ENCODE measurements at places on chromosomes 4 and X. TPM values are rescaled to one million over a fixed set of nuclear protein-coding genes. Genes with fewer than 3 reads are reported as not detected.

- H3K27ac ChIP-seq: no peak overlapping the region
- no peak overlapping the region for H3K4me3 ChIP-seq
- H3K4me1 ChIP-seq: no peaks in the 10 kb centered on the region
- H3K27me3 ChIP-seq: no peaks in the 10 kb centered on the region
These were observed 214.6 kb downstream of the ENOX2 start for GRCh38 chrX:130688360-130688759.

- no peak for DNase-seq
- no peak overlapping the region for H3K27ac ChIP-seq
- no peak overlapping the region for H3K4me3 ChIP-seq
- no peaks in the 10 kb centered on the region for H3K36me3 ChIP-seq
- peaks cover 2% of the 10 kb centered on the region for H3K27me3 ChIP-seq
These were observed 95.4 kb downstream of the SLC2A9 start for GRCh38 chr4:9925750-9926439.

- H3K4me3 ChIP-seq: no peak overlapping the region
- peaks cover 2% of the 10 kb centered on the region for H3K36me3 ChIP-seq
- no peak overlapping the region for H3K27ac ChIP-seq
- no peak for DNase-seq
- H3K27me3 ChIP-seq: peaks cover 2% of the 10 kb centered on the region
- H3K4me1 ChIP-seq: peaks cover 2% of the 10 kb centered on the region
These were observed 9.6 kb upstream of the ABLIM2 start for GRCh38 chr4:8168232-8168631.

GRCh38 chrX:14029039-14029424, 660 bp downstream of the GEMIN8 start:
- peaks cover 47% of the 10 kb centered on the region for H3K4me1 ChIP-seq
- DNase-seq: no peak
- peaks cover 3% of the 10 kb centered on the region for H3K27me3 ChIP-seq
- H3K27ac ChIP-seq: peak overlapping the region; percentile 98
- peak overlapping the region; percentile 99 for H3K4me3 ChIP-seq

DNA sequence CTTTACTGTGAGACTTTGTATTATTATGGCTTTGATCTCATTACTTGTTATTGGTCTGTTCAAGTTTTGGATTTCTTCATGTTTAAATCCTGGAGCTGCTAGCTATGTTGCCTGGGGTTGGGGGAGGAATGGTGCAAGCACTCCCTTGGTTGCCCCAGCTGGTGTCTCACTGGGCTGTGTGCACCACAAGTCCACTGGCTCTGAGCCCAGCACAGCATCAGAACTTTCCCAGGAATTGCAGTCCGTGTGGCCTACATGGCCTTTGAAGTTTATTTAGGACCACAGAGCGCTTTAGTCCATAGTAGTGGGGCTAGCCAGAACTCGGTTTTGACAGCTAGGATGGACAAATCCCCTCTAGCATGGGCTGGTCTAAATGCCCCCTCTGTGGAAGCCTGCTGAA, 278.8 kb upstream of the RPS6KA3 start:
- no peaks in the 10 kb centered on the region for H3K27me3 ChIP-seq
- no peak overlapping the region for H3K4me3 ChIP-seq
- H3K27ac ChIP-seq: no peak overlapping the region
- H3K36me3 ChIP-seq: no peaks in the 10 kb centered on the region

DNA sequence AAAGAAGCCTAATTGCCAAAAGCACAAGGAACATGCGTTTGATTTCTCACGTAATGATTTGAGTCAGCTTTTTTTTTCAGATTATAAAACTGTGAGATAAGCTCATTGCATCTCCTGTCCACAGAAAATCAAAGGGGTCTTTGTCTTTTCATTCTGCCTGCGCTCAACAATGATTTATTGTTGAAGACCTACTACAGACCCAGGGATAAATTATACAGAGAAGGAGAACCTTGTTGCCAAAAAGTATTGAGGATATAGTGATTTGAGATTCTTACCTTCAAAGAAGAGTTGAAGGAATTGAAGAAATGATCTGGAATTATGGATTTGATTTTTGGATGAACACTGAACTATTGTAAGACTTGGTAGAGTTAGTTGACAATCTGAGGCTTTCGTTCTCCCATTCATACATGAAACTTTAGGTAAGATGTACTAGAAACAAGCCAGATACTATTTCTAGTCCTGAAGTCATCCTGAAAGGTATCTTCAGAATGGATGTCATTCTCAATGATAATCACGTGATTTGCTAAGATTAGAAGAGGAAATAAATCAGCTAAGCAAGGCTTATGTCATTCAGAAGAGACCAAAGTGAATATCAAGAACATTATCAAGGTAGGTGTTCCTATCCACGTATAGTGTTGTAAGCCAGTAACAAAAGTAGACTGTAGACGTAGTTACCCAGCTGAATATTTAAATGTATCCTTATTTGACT, 71.1 kb upstream of the SCOC start:
- no peaks in the 10 kb centered on the region for H3K36me3 ChIP-seq
- H3K4me1 ChIP-seq: no peaks in the 10 kb centered on the region
- no peak overlapping the region for H3K4me3 ChIP-seq
- no peak for DNase-seq

- H3K36me3 ChIP-seq: no peaks in the 10 kb centered on the region
- DNase-seq: no peak
- no peaks in the 10 kb centered on the region for H3K27me3 ChIP-seq
- H3K27ac ChIP-seq: no peak overlapping the region
- no peak overlapping the region for H3K4me3 ChIP-seq
These were observed 629.7 kb downstream of the STIM2 start for GRCh38 chr4:27490315-27490714.

DNA sequence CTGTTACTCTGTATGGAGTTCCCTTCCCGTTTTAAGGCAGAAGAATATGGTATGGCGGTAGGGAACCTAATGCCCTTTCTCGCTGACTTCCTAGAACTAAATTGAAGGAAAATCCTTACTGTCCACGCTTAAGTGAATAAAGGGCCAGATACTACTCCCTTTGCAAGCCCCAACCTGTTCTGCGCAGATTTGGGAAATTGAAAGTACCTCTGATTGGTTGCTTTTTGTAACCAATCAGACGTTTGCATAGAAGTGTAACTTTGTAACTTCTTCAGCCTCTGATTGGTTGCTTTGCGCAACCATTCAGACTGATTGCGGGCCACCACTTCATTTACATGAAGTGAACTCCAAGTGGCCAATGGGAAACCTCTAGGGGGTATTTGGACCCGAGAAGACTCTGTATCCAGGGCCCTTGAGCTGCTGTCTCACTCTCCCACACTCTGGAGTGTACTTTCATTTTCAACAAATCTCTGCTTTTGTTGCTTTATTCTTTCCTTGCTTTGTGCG, 1.2 kb upstream of the TMEM33 start:
- H3K27me3 ChIP-seq: no peaks in the 10 kb centered on the region
- peak overlapping the region; percentile 93 for H3K4me3 ChIP-seq
- DNase-seq: no peak
- peaks cover 17% of the 10 kb centered on the region for H3K36me3 ChIP-seq

GRCh38 chr4:48015216-48015615, 1.3 kb downstream of the CNGA1 start:
- H3K4me1 ChIP-seq: peaks cover 4% of the 10 kb centered on the region
- no peak for DNase-seq
- H3K27me3 ChIP-seq: peaks cover 44% of the 10 kb centered on the region
- no peak overlapping the region for H3K4me3 ChIP-seq
- no peak overlapping the region for H3K27ac ChIP-seq
- H3K36me3 ChIP-seq: no peaks in the 10 kb centered on the region

DNA sequence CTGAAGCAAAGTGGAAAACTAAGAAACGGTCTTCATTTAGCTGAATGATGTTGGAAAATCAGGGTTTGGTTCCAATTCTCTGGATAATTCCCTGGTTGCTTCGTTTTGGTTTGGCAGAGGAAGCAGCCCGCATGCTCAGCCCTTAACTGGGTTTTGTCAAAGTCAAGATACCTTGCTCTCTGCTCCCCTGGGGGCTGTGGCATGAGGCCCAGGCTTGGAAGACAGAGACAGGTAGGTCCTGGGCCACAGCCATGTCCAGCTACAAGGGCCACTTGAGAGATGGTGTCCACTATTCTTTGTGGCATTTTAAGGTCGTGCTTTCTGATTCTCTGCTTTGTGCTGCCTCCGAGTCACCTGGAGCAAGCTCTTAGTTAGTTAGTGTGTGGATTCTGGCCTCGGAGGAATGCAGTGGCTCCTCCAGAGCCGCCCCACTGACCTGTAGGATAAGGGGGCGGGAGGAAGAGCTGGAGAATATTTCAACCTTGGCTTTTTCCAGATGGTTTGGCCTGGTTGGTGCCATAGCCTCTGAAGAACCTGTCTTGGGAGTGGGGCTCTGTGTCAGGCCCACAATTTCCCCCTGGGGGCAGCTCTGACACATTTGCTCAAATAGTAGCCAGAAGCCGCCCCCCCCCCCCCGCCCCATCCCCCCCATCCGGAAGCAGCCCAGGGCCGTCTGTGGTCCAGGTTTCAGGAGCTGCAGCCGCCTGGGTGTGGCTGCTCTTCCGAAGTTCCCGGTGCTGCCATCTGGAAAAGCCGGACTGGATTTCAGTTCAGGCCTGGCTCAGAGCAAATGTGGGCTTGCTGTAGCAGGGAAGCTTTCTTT, 147.1 kb downstream of the NHS start:
- H3K4me3 ChIP-seq: no peak overlapping the region
- no peaks in the 10 kb centered on the region for H3K27me3 ChIP-seq
- H3K4me1 ChIP-seq: no peaks in the 10 kb centered on the region
- H3K27ac ChIP-seq: no peak overlapping the region
- no peaks in the 10 kb centered on the region for H3K36me3 ChIP-seq

GRCh38 chrX:47174376-47174775, 19.3 kb upstream of the UBA1 start:
- no peak for DNase-seq
- no peak overlapping the region for H3K4me3 ChIP-seq
- H3K27ac ChIP-seq: no peak overlapping the region
- H3K36me3 ChIP-seq: peaks cover 38% of the 10 kb centered on the region
- no peaks in the 10 kb centered on the region for H3K27me3 ChIP-seq

DNA sequence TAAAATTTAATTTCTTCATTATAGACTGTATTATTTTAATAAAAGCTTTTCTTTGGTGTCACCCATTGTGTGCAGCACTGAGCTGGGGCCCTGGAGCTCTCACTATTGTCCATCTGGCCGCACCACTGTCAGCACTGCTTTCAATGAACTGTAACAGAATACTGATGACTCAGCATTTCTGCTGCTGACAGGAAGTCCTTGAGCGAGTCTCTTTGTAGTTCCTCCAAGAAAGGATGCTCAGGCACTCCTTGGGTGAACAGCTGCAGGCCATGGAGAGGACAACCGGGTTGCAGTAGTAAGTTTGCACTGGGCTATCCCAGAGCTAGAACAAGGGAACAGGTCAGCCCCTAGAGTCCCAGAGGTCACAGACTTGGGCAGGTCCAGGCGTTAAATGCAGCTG, 81.6 kb downstream of the SORBS2 start:
- H3K4me1 ChIP-seq: peaks cover 2% of the 10 kb centered on the region
- H3K27ac ChIP-seq: no peak overlapping the region
- no peak for DNase-seq
- peaks cover 4% of the 10 kb centered on the region for H3K27me3 ChIP-seq
- no peaks in the 10 kb centered on the region for H3K36me3 ChIP-seq
- no peak overlapping the region for H3K4me3 ChIP-seq

- H3K27ac ChIP-seq: no peak overlapping the region
- no peak overlapping the region for H3K4me3 ChIP-seq
- H3K4me1 ChIP-seq: no peaks in the 10 kb centered on the region
- H3K27me3 ChIP-seq: no peaks in the 10 kb centered on the region
- no peaks in the 10 kb centered on the region for H3K36me3 ChIP-seq
- no peak for DNase-seq
These were observed 21.0 kb downstream of the ATP2B3 start for GRCh38 chrX:153538424-153538823.

DNA sequence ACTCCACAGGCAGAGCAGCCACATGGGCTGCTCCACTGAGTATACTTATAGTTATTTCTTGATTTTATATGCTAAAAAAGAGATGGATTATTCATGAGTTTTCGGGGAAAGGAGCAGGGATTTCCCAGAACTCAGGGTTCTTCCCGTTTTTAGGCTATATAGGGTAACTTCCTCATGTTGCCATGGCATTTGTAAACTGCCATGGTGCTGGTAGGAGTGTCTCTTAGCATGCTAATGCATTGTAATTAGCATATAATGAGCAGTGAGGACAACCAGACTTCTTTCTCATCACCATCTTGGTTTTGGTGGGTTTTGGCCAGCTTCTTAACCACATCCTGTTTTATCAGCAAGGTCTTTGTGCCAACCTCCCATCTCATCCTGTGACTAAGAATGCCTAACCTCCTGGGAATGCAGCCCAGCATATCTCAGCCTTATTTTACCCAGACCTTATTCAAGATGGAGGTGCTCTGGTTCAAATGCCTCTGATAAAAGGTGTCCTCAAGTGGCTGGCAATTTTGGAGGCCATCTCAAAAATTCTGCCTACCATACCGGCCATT, 213.0 kb upstream of the VEGFC start:
- H3K27ac ChIP-seq: no peak overlapping the region
- no peak for DNase-seq
- no peaks in the 10 kb centered on the region for H3K36me3 ChIP-seq
- no peaks in the 10 kb centered on the region for H3K4me1 ChIP-seq

DNA sequence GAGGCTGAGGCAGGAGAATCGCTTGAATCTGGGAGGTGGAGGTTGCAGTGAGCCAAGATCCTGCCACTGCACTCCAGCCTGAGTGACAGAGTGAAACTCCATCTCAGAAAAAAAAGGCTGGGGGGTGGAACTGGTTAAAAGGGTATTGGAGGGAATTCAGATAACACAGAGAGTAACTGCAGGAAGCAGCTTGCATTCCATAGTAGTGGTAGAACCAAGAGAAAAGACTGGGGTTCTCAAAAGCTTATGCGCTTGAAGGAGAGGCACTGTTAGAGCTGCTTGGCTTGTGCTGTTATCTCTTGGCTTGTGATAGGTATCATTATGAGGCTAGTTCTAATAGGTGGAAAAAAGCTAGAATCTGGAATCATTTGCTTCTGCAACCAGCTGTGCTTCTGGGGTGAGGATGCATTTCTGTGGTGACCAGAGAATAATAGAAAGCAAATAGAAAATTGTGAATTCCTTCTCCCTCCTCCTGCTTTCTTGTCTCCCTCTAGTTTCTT, 91.2 kb upstream of the ELOVL6 start:
- H3K4me1 ChIP-seq: peaks cover 11% of the 10 kb centered on the region
- H3K36me3 ChIP-seq: no peaks in the 10 kb centered on the region
- H3K4me3 ChIP-seq: no peak overlapping the region
- no peak for DNase-seq
- H3K27ac ChIP-seq: no peak overlapping the region

- no peaks in the 10 kb centered on the region for H3K27me3 ChIP-seq
- peaks cover 51% of the 10 kb centered on the region for H3K36me3 ChIP-seq
- no peak for DNase-seq
- H3K4me1 ChIP-seq: no peaks in the 10 kb centered on the region
- H3K4me3 ChIP-seq: no peak overlapping the region
These were observed 36.5 kb downstream of the TBL1X start for GRCh38 chrX:9501362-9501761.

UGT2B28 gene
- total RNA-seq: not detected

NUP62CL gene
- 2.3 TPM for total RNA-seq

COX7B2 gene
- not detected for total RNA-seq

MAGEB17 gene
- not detected for total RNA-seq

VCX2 gene
- total RNA-seq: not detected

CXCR3 gene
- total RNA-seq: 84.9 TPM

SULT1E1 gene
- not detected for total RNA-seq

CSAG1 gene
- total RNA-seq: not detected

TGIF2LX gene
- not detected for total RNA-seq

Data from activated CD4-positive, alpha-beta memory T cell treated with anti-CD3 and anti-CD28 coated beads, Interleukin-2, amount 10 ng/mL, durations not matched to agents 7 days and 5 days (primary cell).